Stimulated activated CD8-positive, alpha-beta memory T cell treated with anti-CD3 and anti-CD28 coated beads, Interleukin-4, amount 100 ng/mL, for 4 hours (primary cell): ENCODE measurements at places on chromosomes 2 and 18.

- no peak for DNase-seq
Measured at GRCh38 chr2:177753682-177754491, 318.7 kb downstream of the PDE11A start.

DNA sequence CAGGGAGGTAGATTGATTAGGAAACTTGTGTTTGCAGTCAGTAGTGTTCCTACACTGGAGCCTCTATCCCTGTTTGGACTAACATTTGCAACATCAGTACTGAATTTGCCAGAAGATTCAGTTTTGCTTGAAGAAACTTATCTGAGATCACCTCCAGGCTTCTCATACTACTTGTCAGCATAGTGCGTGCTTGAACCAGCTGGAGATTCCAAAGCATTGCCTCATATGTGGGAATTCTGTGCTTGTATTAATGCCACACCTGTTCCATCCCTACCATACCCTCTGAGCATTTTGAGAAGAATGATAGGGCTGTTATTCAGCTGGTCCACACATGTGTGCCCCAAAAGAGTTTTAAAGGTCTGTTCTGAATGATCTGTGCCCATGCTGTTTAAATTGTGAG lies 148.7 kb downstream of the RAPGEF4 start:
- no peak for DNase-seq

- no peak for DNase-seq
Measured at GRCh38 chr2:70723286-70723885, 44.6 kb downstream of the ADD2 start.

- no peak for DNase-seq
Measured at GRCh38 chr2:3638456-3638810, 19.6 kb upstream of the ALLC start.

DNA sequence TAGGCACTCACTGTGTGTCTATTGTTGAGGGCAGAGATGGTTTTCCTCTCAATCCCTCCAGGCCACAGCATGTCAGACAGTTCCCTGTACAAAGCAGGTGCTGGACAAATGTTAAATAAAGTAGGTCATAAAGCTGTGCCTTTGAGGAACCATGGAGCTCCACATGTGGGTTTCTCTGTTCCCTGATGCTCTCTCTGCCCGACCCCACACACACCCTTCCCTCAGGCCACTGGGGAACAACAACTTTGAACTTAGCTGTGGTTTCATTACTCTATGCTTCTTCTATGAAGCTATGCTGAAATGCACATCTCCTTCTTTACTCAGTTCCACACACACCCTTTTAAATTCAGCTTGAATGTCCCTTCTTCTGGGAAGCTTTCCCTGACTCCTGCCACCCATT lies 415.3 kb downstream of the HRH4 start:
- no peak for DNase-seq

DNA sequence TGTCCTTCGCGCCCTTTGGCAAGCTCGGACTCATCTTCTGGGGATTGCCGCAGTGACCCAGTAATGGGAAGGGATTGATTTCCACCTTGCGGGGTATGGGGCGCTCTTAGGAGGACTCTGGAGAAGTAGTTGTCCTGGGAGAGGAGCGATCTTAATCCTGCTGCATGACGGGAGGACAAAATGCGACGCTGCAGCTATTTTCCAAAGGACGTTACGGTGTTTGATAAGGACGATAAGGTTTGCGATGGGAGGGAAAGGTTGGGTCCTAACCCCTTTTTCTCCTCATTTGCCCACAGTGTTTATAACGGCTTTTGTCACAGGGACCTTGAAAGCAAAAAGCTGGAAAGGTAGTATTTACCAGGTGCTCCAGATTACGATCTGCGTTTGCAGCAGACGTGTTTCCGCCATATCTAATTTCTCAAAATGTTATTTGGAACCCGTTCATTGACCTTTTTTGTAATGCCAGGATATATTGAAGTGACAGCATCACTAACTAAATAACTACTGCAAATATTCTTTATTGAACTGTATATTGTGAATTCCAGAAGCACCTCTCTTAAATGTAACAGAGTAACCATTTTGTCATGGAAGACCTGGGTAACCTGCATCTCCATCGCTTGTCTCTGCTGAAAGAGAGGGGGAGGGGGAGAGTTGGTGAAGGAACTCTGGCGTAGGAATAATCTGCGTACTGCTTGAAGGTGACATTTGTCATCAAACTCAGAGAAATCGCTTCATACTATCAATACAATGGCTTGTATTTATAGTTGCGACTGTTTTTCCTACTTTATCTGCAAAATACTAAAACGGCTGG lies 590 bp downstream of the MDH1 start:
- DNase-seq, result peak; percentile 4

DNA sequence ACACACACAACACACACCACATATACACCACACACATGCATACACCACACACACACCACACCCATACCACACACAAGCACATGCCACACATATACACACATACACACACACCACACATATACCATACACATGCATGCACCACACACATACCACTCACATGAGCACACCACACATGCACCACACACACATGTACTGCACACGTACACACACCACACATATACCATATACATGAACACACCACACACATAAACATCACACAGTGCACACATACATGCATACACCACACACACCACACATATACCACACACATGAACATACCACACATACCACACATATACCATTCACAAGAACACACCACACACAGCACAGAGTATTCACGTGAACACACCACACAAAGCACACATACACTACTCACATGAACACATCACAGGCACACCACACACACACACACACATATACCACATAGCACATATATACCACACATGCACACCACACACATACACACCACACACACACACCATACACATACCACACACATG lies 219.9 kb upstream of the RAB6C start:
- no peak for DNase-seq

- no peak for DNase-seq
Measured at GRCh38 chr2:232374356-232374755, 4.2 kb upstream of the ALPP start.

GRCh38 chr2:144390424-144391020 lies 129.4 kb downstream of the ZEB2 start:
- DNase-seq, result no peak

DNA sequence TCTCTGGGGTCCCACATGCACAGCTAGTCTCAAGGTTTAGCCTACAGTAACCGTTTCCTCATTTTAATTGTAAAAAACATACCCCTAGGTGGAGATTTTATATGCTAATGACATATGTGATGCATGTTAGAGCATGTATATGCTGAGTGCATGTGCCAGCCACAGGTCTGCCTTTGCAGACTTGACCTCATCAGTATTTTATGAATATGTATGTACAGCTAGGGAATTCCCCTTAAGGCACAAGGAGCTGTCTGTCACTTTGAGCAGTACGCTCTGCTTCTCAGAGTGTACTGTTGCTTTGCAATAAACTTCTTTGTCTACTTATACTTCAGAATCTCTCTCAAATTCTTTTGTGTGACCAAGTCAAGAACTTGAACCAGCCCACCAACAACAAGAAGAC lies 131.2 kb upstream of the ERBB4 start:
- no peak for DNase-seq

DNA sequence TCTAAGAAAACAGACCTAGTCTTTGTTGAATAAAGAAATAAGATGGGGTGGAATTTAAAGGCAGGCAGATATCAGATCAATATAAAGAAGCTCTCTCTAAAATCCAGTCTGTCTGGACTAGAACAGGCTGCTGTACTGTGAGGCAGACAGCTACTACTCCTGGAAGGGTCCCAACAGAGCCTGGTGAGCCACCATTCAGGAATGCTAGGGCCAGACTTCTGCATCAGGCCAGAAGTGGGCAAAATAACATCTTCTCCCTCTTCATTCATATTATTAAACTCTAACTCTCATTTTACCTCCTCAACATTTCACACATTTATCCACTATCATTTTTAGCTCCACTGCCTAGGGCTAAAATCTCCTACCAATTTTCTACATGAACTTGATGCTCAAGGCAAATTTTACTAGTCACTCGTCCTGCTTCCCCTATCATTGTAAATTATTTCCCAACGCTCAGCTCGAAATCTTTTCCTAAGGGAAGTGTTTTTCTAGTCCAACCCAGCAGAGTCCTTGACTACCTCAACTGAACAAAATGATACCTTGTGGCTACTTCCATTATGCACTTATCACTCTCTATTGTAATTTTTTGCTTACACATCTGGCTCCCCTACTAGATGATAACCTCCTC lies 45.2 kb upstream of the GLS start:
- no peak for DNase-seq

- DNase-seq, result no peak
Measured at GRCh38 chr2:9944330-9944758, 7.1 kb upstream of the GRHL1 start.

DNA sequence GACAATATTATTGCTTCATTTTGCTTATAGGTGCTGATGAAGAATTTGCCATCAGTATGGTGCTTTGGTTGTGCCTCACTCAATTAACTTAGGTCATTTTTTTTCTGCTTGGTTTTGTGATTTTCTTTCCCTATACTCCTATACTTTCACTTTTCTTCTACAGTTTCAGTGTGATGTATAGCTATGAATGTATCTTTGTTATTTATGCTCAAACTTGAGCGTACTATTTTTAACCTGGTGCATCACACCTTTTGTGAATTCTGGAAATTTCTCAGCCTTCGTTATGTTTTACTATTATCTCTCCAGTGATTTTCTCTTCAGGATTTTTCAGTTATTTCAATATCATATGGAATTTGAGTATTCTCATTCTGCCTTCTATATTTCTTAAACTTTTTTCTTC lies 2035.3 kb upstream of the LRRTM1 start:
- DNase-seq, result no peak

GRCh38 chr2:143152219-143152618 lies 23.0 kb downstream of the ARHGAP15 start:
- DNase-seq, result no peak

DNA sequence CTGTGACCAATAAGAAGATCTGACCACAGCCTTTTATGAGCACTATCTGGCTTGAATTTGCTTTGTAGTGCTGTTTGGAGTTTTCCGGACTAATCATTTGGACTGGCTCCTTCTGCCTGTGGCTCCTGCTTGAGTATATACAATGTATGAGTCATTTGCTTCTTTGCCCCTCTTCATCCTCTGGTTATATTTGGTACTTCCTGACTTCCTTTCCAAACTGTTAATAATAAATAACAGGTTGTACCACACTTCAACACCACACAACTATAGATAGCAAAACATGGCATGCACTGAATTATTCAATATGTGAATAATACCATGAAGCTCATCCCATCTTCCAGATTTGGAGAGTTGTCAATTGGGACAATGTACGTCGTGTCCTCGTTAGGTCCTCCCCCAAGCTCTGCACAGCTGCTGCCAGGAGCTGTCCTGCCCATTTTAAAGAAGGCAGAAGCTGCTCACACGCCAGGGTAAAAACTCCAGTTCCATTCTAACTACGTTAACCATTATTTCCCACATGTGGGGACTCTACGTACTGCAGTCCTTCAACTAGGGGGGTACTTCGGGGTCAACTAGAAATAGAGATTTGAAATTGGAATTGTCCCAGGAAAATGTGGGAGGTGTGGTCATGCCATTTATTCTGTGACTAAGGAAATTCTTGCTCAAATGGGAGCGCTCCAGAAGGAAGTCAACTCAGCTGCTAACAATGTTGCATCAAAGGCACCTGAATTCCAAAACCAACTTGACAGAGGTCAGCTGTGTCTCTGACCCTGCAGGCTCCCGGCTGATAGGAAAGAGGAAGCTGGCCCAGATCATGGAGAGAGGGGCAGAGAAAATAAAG lies 38.1 kb downstream of the ST8SIA5 start:
- DNase-seq, result no peak

DNA sequence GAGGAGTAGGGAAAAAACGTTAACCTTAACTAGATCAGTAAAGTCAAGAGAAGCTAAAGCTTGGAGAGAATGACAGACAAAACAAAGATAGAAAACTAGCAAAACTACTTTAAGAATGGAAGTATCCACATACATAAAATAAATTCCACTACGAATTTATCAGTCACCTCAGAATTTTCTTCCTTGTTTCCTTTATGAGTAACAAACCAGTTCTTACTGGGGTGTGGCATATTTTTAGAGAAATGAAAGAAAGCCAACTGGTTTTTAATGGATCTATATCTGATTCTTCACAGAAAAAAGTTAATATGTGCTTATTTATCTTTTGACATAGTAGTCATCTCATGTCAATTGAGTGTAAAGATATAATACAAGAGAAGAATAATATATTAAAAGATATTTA lies 2033.7 kb upstream of the CELF4 start:
- no peak for DNase-seq

DNA sequence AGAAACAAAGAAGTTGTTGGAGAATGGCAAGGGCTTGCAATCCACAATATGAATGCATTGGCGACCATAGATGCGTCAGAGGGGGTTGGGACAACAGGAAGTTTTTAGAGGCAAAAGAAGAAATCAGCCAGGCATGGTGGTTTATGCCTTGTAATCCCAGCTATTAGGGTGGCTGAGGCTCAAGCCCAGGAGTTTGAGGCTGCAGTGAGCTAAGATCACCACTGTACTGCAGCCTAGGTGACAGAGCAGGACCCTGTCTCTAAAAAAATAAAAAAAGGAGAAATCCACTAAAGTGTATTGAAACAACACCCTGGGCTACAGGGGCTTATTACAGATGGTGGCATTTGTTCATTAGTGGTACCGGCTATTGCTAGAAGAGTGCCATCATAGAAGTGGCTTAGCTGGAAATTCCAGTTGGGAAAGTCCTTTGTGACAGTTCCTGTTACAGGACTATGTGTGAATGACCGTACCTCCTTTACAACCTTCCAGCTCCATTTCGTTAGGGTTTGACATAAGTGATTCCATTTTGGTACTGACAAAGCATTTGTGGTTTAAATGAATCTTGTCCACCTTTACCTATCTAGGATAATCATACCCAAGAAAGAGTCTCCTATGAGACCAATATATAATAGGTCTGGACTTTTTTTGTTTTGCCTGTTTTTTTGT lies 10.7 kb upstream of the WDSUB1 start:
- DNase-seq, result no peak

DNA sequence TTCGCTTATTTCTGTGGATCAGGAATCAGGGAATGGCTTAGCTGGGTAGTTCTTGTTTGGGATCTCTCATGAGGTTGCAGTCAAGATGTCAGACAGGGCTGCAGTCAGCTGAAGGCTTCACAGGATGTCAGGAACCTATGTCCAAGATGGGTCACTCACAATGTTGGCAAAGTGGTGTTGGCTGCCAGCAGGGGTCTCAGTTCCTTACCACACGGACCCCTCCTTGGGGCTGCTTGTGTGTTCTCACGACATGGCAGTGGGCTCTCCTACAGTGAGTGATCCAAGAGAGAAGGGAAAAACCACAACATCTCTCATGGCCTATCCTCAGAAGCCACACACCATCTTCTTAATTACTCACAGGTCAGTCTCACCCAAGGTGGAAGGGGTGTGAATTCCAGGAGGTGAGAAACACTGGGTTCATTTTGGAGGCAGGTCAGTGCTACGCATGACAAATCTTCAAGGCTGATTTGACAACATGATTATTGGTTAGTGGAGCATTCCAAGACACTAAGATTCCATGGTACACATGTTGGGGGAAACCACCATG lies 1.3 kb upstream of the ANTXR1 start:
- no peak for DNase-seq

DNA sequence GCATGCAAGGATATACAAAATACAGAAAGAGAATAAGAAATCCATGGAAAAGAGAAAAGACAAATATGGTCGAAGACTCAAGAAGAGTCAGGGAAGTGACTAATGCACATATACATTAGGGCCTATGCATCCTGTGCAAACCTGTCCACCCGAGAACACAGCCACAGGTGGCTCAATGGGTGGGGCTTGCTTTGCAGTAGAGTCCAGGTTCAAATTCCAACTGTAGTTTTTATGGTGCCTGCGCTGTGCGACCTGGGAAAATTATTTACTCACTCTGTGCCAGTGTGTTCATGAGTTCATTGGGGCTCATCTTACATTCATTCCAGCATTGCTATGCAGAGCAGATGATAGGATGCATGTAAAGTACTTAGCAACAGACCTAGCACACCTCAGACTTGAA lies 244.7 kb downstream of the CTNNA2 start:
- no peak for DNase-seq
